ENCODE measurements at places on chromosomes 11 and 22.

DNA sequence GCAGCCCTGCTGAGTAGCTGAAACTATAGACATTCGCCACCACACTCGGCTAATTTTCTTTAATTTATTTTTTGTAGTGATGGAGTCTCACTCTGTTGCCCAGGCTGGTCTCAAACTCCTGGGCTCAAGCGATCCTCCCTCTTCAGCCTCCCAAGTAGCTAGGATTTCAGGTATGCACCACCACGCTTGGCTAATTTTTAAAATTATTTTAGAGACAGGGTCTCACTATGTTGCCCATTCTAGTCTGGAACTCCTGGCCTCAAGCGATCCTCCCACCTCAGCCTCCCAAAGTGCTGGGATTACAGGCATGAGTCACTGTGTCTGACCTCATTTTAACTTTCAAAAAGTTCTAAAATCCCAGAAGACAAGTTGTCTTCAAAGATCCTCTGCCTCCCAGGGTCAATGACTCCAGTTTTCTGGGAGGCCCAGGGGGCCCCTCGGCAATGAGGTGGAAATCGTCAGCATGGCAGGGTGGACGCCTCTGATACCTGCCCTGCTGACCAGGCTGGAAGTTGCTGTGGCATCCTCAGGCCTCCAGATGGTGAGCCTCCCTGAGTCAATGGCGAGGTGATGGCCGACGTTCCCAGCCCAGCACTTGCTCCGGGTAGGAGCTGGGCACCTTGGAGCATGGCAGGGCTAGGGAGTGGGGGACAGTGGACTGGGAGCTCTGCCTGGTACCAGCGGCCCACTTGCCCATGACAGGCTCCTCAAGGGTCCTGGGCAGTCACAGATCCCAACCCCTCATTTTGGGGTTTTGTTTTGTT, 31.1 kb downstream of the RPL3 start:
- no peak for DNase-seq
- no peak overlapping the region for H3K27ac ChIP-seq
- no peak overlapping the region for H3K4me3 ChIP-seq
- H3K36me3 ChIP-seq: no peaks in the 10 kb centered on the region

DNA sequence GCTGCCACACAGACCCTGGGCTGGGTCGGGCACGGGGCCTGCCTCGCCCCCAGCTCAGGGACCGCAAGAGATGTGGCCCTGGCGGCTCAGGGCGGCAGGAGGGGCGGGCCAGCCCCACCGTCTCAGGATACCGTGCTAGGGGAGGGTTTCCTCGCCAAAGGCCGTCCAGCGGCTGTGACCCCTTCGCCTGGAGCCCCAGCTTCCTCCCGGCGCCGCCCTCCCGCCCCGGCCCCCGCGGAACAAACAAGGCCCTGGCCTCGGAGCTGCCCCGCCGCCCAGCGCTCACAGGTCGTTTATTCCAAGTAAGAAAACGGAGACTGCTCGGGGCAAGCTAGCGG, 543 bp upstream of the AP2A2 start:
- H3K36me3 ChIP-seq: no peaks in the 10 kb centered on the region
- no peaks in the 10 kb centered on the region for H3K27me3 ChIP-seq
- DNase-seq: no peak
- no peak overlapping the region for H3K27ac ChIP-seq
- no peak overlapping the region for H3K4me3 ChIP-seq

DNA sequence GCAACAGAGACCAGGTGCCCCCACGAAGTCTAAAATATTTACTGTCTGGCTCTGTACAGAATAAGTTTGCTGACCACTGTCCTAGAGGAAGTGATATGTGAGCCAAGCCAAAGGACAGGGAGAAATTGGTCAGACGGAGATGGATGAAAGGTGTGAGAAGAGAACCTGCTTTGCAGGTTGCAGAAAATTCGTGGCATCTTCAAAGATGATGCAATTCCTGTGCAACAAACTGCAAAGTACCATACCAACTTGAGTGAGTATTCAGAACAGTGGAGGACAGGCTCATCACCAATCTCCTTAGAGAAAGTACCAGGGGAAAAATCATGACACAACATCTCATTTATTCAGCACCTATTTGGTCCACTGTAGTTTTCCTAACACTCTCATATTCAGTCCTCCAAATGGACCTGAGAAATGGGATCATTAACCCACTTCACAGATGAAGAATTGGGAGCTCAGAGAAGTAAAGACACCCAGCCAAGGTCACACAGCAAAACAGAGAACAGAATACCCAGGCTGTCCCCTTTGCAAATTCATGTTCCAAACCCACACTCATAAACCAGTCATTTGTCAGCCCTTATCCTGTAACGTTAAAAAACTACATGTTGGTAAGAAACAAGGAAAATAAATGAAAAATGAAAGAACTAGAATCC, 536.8 kb downstream of the MIAT start:
- H3K27me3 ChIP-seq: no peaks in the 10 kb centered on the region
- no peak for DNase-seq
- no peak overlapping the region for H3K27ac ChIP-seq
- no peaks in the 10 kb centered on the region for H3K4me1 ChIP-seq

DNA sequence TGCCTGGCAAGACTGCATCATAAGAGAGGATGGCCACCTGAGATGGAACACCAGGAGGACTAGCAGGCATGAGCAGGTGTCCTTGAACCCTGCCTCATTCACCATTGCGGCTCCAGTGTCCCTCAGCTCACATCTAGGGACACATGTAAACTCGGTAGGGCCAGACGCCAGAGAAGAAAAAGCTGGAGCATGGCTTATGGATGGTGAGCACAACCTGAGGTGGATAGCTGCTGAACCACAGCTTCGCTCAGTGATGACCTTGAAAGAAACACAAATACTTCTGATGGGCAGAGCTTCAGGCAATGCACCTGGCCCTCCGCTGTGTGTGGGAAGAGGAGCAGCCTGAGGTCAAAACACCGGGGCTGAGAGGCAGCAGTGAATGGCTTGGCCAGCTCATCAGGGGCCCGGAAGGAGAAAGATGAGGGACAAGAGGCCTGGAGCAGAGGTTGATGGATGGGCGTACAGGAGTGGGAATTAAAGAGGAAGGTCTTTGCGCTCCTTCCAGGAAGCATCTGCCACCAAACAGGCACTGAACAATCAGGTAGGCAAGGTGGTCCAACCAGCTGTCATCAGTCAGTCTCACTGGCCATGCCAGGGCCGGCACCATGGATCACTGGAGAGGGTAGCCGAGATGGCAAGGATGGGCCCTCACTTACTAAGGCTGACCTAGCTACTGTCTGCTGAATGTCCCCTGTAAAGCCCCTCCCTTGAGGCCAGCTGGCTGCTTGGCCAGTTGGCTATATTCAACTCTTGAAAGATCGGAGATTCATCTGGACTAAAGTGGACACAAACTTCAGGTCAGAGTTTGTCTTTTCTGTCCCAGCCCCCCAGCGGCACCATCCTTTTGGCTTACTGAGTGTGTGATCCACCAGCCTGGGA, 89.7 kb downstream of the MYEOV start:
- H3K27ac ChIP-seq: no peak overlapping the region
- no peak for DNase-seq
- no peak overlapping the region for H3K4me3 ChIP-seq
- no peaks in the 10 kb centered on the region for H3K27me3 ChIP-seq
- no peaks in the 10 kb centered on the region for H3K36me3 ChIP-seq

- no peak overlapping the region for H3K4me3 ChIP-seq
- no peaks in the 10 kb centered on the region for H3K36me3 ChIP-seq
- H3K27me3 ChIP-seq: no peaks in the 10 kb centered on the region
- no peak overlapping the region for H3K27ac ChIP-seq
- no peak for DNase-seq
These were observed 43.6 kb upstream of the DDX6 start for GRCh38 chr11:118834427-118835028.

DNA sequence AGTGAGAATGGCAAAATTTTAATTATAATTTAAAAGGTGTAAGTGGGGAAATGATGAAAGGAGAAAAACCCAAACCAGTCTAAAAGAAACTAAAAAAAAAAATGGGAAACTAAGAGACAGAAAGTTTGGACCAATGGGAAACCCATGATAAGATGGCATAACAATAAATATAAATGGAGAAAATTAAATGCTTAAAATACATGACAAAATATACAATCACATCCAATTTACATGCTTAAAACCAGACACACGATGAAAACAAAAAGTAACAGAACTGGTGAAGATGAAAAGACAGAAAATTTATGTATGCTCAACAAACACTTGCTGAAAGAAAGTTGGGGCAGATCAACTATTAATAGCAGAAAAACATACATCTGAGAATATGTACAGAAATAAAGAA, 1471.1 kb downstream of the TBC1D22A start:
- H3K4me1 ChIP-seq: no peaks in the 10 kb centered on the region
- no peak overlapping the region for H3K4me3 ChIP-seq
- DNase-seq: no peak
- no peaks in the 10 kb centered on the region for H3K27me3 ChIP-seq

- DNase-seq: peak; percentile 72
- H3K27ac ChIP-seq: no peak overlapping the region
- H3K27me3 ChIP-seq: no peaks in the 10 kb centered on the region
- H3K4me3 ChIP-seq: no peak overlapping the region
These were observed 2.9 kb upstream of the CYP2R1 start for GRCh38 chr11:14894657-14895598.

DNA sequence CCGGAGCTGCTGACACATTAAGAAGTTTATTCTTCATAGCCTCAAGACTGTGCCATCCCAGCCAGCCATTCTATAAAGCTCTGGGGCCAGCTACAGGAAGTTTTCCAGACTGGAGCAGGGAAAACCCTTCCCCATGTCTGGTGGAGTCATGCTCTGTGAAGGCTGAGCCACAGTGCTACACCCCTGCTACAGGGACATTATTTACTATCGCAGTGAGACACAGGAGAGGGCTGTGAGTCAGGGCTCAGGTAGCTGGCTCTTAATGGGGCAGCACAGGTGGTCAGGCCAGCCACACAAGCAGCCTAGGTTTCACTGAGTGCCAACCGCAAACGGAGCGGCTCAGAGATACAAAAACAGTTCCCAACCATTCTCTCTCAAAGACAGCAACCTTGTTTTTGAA, 12.1 kb downstream of the HPS4 start:
- no peak overlapping the region for H3K27ac ChIP-seq
- H3K27me3 ChIP-seq: no peaks in the 10 kb centered on the region
- peaks cover 12% of the 10 kb centered on the region for H3K36me3 ChIP-seq
- DNase-seq: no peak
- H3K4me1 ChIP-seq: no peaks in the 10 kb centered on the region

- peaks cover 2% of the 10 kb centered on the region for H3K4me1 ChIP-seq
- DNase-seq: peak; percentile 89
- peak overlapping the region; percentile 6 for H3K27ac ChIP-seq
- no peaks in the 10 kb centered on the region for H3K27me3 ChIP-seq
- H3K36me3 ChIP-seq: no peaks in the 10 kb centered on the region
These were observed 1.5 kb upstream of the LARGE1 start for GRCh38 chr22:33921525-33922348.

DNA sequence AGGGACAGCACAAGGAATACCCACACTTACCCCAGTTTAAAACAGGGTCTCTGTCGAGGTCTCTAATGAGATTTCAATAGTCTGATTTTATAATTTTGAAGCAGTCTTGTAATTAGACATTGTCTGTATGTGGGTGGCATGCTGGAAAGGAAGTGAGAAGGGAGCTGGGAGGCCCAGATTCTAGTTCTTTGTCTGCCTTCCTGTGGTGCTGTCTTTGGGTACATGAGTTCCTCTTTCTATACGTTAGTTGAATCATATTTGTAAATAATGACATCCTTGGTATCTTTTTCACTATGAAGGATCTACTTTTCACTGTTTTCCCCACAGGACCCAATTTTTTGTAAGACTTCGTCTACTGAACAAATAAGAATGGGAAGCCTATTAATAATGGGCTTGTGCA, 42.0 kb upstream of the TENM4 start:
- no peak for DNase-seq
- H3K27ac ChIP-seq: no peak overlapping the region
- no peak overlapping the region for H3K4me3 ChIP-seq
- no peaks in the 10 kb centered on the region for H3K4me1 ChIP-seq
- no peaks in the 10 kb centered on the region for H3K27me3 ChIP-seq

Data from aorta (tissue), 5 donors.